AG08396 (cell line): ENCODE measurements at places on chromosomes 1 and 21.
A peak's percentile ranks its signal among the peaks of the same experiment; 100 is the strongest.

DNA sequence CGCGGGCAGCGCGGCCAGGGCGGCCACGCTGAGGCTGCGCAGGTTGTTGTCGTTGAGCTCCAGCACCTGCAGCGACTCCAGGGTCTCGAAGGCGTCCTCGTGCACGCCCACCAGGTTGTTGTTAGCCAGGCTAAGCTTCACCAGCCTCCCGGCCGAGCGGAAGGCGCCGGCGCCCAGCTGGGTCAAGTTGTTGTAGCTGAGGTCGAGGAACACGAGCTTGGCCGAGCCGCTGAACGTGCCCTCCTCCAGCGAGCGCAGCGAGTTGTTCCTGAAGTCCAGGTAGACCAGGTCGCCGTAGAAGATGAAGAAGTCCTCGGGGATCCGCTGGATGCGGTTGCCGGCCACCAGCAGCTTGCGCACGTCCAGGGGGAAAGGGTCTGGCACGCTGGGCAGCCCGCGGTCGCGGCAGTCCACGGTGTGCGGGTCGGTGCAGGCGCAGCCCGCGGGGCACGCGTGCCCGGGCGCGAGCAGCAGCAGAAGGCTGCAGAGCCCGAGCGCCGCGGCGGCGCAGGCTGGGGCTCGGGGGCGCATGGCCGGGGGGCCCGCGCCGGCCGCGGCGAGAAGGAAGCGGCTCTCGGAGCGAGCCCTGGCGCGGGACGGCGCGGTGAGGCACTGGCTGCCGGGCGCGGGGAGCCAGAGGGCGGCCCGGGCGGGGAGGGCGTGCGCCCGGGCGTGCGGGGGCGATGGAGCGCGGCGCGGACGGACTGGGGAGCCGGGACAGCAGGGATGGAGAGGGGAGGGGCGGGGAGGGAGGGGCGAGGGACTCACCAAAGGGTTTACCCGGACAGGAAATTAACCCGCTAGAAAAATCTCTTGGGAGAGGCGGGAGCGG is 524 bp downstream of the LRRC38 start:
- DNase-seq = no peak

DNA sequence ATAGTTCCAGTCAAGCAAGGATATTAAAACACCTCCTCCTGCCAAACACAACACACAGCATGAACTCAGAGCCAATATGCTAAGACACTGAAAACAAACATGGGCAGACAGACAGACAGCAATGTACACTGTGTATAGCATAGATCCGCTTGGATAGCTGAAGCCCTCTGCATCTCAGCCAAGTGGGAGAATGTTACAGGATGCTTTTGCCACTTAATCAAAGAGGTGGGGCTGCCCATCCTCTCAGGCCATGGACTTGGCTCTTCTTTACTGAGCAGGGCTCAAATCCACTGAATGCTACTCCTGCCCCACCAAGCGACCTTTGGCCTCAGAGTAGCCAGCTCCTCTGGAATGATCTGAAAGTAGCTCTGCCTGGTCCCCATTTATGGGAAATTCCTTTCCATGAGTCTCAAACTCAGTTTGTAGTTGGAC is 64.7 kb upstream of the NGF start:
- no peak for DNase-seq

DNA sequence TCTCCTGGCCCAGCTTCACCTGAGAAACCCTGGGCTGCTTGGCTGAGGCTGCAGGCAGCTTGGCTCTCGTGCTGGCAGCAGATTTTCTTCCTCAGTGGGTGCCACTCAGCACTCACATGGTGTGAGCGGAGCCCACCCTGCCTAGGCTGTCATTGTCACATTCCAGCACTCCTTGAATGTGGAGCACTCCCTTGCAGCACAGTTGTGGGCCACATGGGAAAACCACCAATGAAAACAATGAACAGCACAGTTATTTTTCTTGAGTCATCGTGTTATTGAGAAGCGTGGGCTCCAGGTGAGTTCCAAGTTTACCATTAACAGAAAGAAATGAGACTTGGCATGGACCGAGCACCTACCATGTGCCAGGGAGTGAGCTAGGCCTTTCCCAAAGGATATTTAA is 27.2 kb upstream of the TRIM67 start:
- no peak for DNase-seq

DNA sequence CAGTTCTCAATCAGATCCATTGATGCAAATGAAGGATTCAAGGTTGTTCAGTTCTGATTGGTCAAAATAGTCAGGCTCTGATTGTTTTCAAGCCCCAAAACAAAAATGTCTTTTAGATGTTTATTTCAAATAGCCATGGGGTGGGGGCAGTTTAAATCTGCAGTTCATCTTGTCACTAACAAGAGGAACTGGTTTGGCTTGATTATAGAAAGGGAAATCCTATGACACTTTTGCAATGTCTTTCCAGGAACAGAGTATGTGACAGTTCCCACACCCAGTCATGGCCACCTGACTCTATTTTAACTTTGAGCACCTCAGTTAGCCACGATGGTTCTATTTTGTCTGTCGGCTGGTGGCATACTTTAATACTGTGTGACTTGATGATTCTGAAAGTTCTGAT is 1544.1 kb downstream of the PLA2G4A start:
- DNase-seq = no peak

DNA sequence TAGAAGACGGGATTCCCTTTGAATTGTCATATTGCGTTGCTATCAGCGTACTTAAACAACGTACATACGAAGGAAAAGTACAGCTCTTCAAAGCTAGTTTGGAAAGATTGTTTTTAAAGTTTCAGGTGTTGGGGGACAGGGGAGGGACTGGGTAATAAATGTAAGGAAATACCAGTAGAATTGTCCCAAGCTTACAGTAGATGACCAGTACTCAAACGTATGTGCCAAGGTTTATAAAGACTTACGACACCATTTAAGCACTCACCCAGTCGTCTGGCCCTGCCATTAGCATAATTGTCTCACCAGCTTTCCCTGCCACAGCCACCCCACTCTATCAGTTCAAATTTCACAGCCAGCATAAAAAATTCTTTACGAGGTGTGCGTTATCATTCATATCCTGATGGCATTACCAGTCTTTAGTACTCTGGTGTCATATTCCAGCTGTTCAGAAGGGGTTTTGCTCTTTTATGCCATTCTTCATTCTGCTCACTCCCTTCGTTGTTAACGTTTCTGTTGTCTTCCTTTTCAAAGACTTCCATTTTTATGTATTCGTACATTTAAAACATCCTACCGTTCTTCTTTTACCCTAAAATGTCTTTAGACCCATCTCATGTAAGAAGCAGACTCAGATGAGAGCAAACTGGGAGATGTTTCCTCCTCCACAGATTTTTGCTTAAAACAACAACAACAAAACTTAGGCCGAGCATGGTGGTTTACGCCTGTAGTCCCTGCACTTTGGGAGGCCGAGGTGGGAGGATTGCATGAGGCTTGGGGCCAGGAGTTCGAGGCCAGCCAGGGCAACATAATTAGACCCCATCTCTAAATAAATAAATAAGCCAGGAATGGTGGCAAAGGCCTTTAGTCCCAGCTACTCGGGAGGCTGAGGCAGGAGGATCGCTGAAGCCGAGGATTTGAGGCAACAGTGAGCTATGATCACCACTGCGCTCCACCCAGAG is 1.0 kb upstream of the HP1BP3 start:
- DNase-seq = peak; percentile 25

DNA sequence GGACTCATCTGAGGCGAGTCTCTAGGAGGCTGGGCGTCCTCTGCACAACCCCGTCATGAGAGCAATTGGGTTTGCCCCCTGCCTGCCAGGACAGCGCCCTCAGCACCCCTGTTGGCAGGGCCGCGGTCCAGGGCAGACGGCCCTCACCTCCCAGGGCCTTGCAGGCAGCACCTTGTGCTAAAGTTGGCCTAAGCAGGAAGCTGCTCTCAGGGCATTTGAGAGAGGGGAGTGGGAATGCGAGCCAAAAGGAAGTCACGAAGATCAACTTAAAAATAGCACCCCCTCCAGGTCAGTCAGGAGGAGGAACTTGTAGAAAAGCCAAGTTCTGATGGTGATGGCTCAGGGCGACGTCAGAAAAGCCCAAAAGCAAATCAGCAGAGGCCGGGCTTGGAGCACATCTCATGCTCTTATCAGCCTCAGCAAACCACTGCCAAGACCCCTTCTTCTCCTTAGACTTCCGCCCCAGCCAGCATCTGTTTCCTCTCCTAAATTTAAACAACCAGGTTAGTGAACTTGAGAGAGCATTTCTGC is 12.6 kb upstream of the ADORA3 start:
- peak; percentile 71 for DNase-seq
